Activated CD8-positive, alpha-beta memory T cell treated with anti-CD3 and anti-CD28 coated beads for 1 hour (primary cell): ENCODE measurements at places on chromosomes 7 and 10.

DNA sequence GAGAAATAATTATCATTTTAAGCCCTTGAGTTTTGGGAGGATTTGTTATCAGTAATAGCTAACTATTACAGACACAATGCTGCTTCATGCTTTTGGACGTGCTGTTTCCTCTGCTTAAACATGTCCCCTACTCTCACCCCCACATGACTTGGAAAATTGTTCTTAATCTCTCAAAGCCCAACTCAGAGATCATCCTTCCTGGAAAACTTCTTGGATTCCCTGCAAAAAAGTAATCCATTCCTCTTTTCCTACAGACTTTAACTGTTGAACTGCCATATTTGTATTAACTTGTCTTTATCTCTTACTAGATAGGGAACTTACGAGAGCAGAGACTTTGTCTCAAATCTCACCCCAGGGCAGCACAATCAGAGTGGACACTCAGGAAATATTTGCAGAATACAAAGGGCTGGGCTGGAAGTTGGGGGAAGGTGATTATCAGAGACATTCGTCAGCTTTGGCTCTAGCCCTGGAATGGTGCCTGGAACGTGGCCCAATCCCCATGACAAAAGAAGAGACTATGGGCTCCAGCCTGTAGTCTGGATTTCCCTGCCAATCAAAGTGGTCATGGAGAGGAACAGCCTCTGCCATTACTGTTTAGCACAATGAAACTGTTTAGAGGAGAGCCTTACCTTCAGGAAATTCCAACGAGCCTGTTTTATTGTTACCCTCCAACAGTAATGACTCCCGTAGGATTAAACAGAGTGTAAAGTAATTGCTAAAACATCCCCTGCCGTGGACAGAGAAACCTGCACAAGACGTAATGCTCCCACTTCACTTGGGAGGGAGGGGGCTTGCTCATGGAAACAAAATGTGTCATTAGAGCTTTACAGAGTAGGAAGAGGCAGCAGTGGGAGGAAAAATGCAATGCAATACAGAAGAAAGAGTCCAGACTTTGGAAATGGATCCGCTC lies 140.4 kb upstream of the AUTS2 start:
- DNase-seq: no peak

GRCh38 chr10:114083040-114083439 lies 39.4 kb downstream of the ADRB1 start:
- DNase-seq: no peak

- DNase-seq: no peak
Observed at GRCh38 chr7:24911213-24911603, 68.8 kb downstream of the OSBPL3 start.

DNA sequence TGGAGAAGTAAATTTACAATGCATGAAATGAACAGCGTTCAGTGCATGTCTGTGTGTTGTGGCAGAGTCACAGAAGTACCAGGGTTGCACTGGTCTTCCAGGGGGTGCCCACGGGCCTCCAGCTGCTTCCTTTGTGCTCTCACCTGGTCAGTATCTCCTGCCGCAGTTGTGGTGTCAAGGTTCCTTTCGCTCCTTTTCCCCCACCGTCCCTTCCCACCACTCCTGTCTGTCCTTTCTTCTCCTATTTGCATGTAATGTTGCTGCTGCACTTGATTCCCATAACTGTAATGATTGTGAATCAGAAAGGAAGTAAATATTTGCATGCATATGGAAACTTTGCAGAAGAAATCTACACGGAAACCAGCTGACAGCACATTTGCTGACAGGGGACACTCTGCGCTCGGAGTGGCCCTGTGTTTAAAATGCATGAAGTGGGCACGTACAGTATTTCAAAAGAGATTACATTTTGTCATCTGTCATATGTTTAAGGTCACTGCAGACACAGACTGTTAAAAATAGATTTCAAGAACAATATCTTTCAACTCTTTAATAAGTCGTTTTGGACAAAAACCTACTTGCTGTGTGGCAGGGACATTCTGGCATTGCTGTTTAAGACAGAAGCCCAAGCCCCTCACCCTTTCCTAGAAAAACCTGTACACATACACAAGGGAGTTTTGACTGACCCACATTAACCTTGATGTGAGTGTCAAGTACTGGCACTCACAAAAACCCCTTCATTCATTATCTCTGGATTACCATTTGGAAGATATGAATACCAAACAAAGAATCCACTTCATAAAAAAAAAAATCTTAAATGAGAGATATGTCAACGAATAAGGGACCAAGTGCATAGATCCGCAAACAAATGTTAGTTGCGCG lies 336.7 kb upstream of the KLF6 start:
- no peak for DNase-seq

DNA sequence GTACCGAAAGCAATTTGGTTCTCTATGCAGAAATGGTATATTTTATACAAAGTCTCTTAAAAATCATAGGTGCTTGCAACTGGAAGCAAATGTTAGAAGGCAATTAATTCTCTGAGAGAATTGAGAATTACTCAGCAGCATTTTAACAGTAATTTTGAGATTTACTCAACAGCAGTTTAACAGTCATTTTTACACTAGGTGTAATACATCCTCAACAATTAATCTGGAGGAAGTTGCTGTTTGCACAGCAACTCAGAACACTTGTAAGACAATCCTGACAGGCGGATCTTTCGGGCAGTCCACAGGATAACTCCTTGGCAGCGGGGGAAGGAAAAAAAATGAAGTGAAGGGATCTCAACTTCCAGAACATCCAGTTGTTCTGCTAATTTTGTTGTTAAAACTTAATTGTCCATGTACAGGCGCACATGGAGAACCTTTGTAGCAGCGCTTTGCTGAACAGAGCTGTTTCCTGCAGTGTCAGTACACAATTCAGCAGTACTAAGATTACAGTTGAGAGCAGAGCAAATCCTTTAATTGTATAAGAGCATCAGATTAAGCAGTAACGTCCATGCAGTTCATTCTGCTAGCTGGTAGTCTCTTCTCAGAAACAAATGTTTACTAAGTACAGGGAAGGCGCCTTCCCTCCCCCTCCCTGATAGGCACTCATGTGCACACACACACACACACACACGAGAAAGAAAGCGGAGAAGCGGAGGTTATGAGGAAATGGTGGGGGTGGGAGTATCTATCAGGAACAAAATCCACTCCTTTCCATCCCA lies 43.8 kb downstream of the ENO4 start:
- no peak for DNase-seq
